ENCODE measurements at places on chromosomes 11 and 22.

DNA sequence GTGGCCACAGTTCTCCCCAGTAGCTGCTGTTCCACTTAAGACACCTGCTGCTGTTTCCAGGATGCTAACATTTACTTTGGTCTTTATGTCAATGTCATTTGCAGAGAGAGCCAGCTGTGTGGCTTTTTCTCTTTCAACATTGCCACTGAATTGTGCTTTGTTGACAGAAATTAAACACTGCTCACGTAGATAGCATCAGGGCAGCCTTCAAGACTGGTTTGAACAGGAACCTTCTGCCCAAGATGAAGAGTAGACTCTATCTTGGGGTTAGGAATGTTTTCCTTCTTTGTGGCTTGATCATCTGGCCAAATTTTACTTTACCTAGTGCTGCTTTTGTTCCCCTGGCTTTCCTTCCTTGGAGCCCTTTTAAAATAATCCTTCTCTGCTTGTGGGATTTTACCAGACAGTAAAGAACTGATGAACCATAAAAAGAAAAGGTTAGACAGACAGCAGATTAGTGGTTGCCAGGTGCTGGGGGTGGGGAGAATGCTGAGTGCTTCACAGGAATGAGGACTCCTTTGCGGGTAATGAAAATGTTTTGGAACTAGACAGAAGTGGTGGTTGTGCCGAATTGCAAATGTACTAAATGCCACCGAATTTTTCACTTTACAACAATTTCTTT, 22.7 kb upstream of the XBP1 start:
- peak; percentile 90 for DNase-seq

- DNase-seq: peak; percentile 34
Measured at GRCh38 chr11:61173456-61173855, 12.2 kb upstream of the VPS37C start.

- DNase-seq: no peak
Measured at GRCh38 chr11:64928957-64929356, 4.5 kb downstream of the PPP2R5B start.

GRCh38 chr11:35227576-35228327, 88.8 kb downstream of the CD44 start:
- DNase-seq: no peak

- DNase-seq: peak; percentile 88
Measured at GRCh38 chr22:20155330-20156041, 4.6 kb upstream of the CCDC188 start.

DNA sequence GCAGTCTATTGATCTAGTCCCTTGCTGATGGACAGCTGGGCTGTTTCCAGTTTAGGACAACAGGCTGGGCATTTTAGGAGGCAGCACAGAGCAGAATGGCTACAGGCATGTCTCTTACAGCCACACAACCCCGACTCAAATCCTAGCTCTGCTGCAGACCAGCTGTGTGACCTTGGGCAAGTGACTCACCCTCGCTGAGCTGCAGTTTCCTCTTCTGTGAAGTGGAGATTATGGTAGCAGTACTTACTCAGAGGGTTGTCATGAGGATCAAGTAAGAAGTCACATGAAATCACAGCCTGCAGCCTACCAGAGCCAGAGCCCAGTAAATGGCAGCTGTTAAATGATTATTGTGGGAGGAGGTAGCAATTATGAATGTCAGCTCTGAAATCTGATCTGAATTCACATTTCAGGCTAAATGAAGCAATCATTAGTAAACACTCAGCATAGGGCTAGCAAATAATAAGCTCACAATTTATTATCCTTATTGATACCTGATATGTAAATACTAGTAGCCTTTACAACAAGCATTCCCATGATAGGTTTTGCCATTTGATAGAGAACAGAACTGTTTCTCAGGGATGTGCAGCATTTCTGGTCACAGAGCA, 58.9 kb downstream of the MYEOV start:
- no peak for DNase-seq

GRCh38 chr22:30486661-30487115, 14.9 kb upstream of the SEC14L3 start:
- no peak for DNase-seq

- no peak for DNase-seq
Measured at GRCh38 chr22:35649026-35649553, 844 bp downstream of the APOL6 start.

- peak; percentile 11 for DNase-seq
Measured at GRCh38 chr11:60265373-60266214, 14.9 kb upstream of the MS4A4A start.

GRCh38 chr11:34626393-34626792, 5.5 kb downstream of the EHF start:
- DNase-seq: no peak

DNA sequence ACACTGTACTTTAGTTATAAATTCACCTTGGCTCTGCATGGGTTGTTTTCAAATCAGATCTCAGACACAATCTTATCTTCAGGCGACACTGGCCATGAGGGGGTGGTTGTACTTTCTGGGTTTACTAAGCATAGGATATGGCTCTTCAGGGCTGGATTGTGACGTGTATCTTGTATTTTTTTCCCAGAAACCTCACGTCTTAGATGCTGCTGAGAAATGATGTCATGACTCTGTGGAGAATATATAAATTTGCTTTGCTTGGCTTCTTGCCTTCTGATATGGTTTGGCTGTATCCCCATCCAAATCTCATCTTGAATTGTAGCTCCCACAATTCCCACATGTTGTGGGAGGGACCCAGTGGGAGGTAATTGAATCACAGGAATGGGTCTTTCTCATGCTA, 82.8 kb upstream of the VSTM5 start:
- DNase-seq: no peak

GRCh38 chr11:123683428-123684170, 29.2 kb upstream of the SCN3B start:
- no peak for DNase-seq

- peak; percentile 62 for DNase-seq
Measured at GRCh38 chr11:44095506-44096359, at the start of gene EXT2. Gene EXT2, plus strand, starts transcription at chr11:44095678. Its CDS starts 12,035 bp downstream, at chr11:44107713.

GRCh38 chr11:10267821-10268220, 26.2 kb downstream of the SBF2 start:
- DNase-seq: no peak

DNA sequence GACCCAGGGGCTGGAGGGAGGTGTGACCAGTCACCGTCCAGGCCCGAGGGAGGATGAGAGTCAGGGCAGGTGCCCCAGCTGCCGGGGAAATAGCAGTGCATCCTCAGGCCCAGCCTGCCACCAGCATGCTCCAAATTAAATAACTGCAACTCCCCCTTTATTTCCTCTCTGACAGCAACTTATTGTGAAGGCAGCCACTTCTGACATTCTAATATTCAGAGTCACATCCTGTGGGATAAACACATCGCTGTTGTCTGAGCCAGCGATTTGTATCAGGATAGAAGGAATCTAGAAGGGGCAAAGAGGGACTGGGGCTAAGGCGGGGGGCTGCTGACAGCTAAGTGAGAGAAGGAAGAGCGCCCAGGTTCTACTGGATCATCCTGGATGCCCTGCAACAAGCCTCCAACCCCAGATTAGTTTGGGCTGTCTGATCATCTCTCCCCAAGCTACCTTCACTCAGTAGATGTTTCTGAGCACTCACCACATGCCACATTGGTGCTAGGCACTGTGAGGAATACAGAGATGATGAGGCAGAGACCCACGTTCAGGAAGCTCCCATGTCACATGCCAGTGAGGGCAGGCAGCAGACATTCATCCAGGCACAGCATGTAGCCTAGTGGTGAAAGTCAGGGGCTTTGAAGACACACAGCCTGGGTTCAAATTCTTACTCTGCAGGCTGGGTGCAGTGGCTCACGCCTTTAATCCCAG, 214.1 kb downstream of the BUD13 start:
- no peak for DNase-seq

GRCh38 chr22:37242395-37242918, 1.6 kb downstream of the RAC2 start:
- DNase-seq: no peak

- no peak for DNase-seq
Measured at GRCh38 chr11:2886191-2886894, 768 bp upstream of the CDKN1C start.

DNA sequence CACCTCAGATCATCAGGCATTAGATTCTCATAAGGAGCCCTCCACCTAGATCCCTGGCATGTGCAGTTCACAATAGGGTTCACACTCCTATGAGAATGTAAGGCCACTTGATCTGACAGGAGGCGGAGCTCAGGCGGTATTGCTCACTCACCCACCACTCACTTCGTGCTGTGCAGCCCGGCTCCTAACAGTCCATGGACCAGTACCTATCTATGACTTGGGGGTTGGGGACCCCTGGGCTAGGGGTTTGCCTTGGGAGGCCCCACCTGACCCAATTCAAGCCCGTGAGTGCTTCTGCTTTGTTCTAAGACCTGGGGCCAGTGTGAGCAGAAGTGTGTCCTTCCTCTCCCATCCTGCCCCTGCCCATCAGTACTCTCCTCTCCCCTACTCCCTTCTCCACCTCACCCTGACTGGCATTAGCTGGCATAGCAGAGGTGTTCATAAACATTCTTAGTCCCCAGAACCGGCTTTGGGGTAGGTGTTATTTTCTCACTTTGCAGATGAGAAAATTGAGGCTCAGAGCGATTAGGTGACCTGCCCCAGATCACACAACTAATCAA, 2.2 kb downstream of the APOC3 start:
- DNase-seq: no peak

- DNase-seq: no peak
Measured at GRCh38 chr11:86153439-86153838, 84.6 kb upstream of the PICALM start.

DNA sequence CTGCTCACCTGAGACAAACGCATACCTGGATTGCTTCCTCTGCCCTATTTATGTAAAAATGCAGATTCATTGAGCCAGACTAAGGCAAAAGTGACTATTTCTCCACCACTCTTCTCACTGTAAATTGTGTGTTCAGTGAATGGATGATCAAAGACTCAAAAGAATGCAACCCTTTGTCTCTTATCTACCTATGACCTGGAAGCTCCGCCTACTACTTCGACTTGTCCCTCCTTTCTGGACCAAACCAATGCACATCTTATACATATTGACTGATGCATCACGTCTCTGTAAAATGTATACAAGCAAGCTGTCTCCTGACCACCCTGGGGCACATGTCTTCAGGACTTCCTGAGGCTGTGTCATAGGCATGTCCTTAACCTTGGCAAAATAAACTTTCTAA, 418.0 kb upstream of the SYN3 start:
- DNase-seq: no peak

DNA sequence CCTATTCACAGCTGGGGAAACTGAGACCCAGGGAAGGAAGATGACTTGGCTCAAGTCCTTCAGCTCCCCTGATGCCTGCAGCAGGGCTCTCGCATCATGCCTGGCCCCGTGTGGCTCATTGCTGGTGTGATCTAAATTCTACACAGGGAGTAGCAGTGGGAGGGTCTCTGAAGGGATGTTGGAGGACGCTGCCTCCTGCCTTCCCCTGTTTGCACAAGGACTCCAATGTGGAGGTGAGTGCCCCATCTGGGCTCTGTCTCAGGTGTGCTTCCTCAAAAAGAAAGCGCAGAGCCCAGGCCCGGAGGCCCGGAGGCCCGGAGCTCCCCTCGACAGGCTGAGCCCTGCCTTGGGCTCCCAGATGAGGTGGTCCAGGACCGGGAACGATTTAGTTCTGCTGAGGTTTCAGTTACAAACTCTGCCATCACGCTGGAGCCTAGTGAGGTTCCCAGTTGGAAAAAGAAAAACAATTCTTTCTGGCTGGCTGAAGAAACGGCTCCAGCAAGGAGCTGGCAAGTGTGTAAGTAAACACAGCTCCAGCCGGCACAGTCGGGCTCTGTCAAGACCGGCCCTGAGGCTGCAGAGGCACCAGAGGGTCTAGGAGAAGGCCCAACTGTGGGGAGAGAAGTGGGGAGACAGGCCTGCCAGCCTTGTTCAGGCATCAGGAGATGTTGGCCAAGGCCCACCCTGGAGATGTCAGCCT, 49.8 kb downstream of the NAT10 start:
- DNase-seq: no peak

DNA sequence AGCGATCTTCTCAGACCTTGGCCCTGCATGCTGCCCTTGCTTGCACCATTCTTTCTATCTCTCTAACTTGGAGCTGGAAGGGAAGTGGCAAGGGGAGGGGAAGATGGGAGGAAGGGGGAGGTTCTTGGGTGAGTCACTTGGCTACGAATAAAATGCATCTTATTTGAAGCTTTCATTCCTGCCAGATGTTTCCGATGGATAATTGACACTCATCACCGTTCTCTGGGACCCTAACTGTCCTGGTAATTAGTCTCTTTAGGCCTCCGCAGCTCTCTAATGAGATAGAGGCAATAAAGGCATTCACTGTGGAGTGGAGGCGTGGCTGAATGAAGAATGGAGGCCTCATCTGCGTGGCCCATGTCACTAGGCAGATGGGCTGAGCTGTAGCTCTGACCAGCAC, 960.1 kb downstream of the NTM start:
- DNase-seq: no peak

- peak; percentile 23 for DNase-seq
Measured at GRCh38 chr11:10208131-10208575, 85.9 kb downstream of the SBF2 start.

- no peak for DNase-seq
Measured at GRCh38 chr22:39230261-39231196, 14.3 kb downstream of the PDGFB start.

DNA sequence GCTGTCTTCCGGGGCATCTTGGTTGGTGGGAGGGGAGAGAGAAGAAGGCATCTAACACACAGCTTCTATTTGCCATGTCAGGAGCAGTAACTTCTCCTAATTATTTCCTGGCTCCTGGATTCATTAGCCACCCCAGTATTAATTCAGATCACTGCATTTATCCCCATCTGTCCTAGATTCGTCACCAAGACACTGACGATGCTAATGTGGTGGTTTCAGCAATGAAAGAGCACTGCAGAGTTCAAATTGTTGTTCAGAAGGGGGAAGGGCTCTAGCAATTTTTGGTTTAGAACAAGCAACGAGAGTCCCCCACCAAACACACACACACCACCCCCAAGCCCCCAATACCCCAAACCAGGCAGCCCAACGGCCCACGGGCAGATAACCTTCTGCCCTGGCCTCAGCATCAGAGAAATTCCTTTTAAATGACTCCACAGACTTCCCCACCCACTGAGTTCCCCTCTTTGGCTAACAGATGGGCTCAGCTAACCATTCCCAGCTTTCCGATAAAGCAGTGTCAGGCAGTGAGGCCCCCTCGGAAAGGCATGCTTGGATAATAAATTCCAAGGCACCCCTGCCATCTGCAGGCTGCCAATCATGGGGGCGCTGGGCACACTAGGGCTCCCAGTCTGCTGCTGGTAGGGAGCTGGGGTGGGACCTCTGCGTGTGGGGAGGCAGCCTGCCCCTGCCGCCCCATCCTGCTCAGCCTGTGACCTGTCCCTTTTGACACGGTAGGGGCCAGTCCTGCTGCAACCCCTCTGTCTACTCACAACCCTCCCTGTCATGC, 453.5 kb downstream of the MIAT start:
- DNase-seq: no peak

GRCh38 chr11:117626576-117626975, 170.4 kb downstream of the DSCAML1 start:
- DNase-seq: no peak

DNA sequence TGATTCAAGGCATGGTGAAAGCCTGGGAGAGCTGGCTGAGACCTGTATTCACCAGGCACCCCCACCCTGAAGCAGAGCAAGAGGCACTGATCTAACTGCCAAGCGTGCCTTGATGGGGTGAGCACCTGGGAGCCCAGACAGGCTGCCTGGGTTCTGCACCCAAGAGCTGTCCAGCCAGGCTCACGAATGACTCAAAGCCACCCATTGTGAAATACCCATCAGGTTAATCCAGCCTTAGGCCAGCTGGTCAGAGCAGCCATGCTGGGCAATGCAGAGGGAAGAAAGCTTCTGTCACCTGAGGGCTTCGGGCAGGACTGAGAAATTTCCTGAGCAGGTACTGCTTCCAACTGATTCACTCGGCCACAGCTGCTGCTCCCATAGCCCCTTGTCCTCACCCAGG, 22.1 kb downstream of the THOC5 start:
- DNase-seq: no peak

Data from COR-L47 (cell line).